Stimulated activated CD8-positive, alpha-beta memory T cell treated with anti-CD3 and anti-CD28 coated beads, Interleukin-2, amount 100 ng/mL, for 1 hour (primary cell): ENCODE measurements at places on chromosomes 5 and 9.

- DNase-seq, result no peak
These were observed 80.1 kb upstream of the IRX4 start for GRCh38 chr5:1962619-1963355.

DNA sequence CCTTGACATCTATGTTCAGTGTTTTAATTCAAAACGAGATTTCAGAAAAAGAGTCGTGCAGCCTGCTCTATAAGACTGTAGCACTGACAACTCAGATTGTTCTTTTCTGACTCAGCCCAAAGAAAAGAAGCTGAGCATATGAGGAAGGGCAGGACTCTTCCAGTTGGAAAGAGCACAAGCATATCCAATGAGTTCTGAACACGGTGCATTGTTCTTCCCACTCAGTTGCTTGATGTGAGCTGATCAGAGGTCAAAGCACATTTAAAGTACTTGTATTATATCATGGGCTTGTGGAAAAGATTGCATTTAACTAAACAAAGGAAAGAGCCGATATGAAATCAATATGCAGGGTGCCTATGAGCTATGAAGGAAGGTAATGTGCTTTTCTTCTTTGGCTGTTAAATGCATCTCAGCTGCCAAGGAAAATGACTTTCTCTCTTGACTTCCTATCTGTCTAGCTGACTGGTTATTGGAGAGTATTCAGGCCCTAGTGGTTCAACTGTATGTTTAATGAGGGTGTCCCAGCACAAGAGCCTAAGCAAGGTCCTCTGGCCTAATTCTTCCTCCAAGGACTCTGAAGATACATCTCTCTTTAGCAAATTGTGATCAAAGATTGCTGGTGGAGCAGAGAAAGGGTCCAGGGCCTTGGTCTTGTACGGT, 226.6 kb upstream of the PPP1R2B start:
- DNase-seq, result no peak

DNA sequence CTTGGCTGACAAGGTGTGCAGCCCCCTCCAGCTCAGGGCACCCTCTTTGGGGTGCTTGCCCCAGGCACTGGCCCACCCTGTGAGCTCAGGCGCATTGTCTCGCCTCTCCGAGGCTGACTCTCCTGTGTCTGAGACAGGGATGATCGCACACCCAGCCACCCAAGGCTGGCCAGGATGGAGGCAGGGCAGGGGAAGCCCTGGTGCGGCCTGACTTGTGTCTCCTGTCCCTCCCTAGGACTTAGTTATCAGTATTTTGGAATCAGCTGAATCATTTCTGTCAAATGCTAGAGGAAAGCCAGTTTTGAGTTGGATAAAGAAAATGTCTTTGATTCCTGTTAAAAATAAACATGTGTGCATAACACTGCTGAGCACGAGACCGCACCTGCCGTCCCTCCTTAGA, 2.5 kb upstream of the DBH start:
- DNase-seq, result no peak

DNA sequence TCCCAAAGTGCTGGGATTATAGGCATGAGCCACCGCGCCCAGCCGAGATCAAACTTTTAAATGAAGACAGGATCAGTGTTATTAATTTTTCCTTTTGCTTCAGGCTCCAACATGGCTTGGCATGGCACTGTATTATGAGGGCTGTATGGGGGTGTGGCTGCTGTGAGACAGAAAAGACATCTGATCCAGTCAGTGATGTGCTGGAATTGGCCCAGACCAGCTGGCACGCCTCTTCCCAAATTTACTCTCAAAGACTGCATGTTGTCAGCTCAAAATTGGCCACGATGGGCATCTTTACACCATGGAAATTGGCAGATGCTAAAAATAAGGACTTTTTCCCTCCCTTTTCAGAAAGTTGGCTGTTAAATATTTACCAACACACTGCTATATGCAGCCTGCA, 12.1 kb upstream of the COL27A1 start:
- no peak for DNase-seq

- peak; percentile 8 for DNase-seq
These were observed 151.4 kb downstream of the HSD17B3 start for GRCh38 chr9:96150324-96151227.

- DNase-seq, result no peak
These were observed 16.7 kb upstream of the RIC1 start for GRCh38 chr9:5612185-5612530.

DNA sequence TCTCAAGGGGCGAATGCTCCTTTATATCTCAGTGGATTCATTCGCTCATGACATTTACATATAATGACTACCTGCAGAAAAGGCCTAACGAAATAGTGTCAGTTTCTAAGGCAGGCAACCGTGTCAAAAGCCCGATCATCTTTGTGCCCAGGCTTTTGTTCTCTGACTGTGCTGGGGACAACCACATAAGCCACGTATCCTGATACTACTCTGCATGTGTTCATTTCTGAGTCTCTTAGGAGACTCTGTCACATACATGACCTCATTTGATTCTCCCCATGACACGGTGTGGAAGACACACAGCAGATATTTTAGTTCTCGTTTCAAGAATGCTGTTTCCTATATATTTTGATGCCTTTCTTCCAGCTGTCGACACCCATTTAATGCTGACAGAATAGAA, 598.5 kb downstream of the BNC2 start:
- no peak for DNase-seq

GRCh38 chr5:55226027-55226933, 835 bp downstream of the MCIDAS start:
- no peak for DNase-seq

DNA sequence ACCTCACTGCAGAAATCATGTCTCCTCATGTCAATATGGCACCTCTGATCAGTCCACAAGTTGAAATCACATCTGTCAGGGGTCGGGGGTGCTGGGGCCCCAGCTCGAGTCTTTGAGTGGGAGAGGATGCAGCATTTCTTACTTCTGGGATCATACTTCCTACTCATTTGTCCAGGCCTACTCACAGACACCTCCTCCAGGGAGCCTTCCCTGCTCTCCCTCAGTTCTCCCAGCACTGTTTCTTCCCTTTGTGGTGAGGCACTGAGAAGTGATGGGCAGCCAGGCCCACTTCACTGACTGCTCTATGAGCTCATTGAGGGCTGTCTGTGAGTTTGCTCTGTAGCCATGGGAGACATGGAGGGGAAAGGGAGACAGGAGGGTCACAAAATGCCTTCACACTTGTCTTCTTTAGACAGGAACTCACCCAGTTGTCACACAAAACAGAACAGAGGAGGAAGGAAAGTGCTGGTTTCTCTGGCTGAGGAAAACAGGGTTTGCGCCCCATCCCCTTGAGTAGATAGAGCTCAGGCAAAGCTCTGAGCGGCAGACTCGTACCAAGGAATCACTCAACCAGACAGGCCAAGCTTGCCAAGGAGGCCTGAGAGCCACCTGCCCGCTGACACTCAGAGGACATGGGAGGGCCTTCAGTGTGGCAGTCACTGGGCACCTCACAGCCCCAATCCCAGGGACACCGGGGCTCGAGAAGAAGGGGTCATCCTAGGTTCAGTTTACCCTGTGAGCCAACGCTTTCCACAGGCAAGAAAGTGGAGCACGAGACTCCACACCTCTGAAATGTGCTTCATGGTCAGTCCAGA, 152.9 kb downstream of the GABBR2 start:
- DNase-seq, result no peak

- no peak for DNase-seq
These were observed 51.4 kb downstream of the MRPL36 start for GRCh38 chr5:1748271-1748670.

- DNase-seq, result no peak
These were observed 72.1 kb upstream of the ARAP3 start for GRCh38 chr5:141753971-141754713.

- no peak for DNase-seq
These were observed 50.9 kb downstream of the NFX1 start for GRCh38 chr9:33341182-33341581.
